Activated CD4-positive, alpha-beta T cell treated with anti-CD3 and anti-CD28 coated beads for 36 hours (primary cell): ENCODE measurements at places on chromosomes 1 and 21. TPM values are rescaled to one million over a fixed set of nuclear protein-coding genes. Genes with fewer than 3 reads are reported as not detected.

DNA sequence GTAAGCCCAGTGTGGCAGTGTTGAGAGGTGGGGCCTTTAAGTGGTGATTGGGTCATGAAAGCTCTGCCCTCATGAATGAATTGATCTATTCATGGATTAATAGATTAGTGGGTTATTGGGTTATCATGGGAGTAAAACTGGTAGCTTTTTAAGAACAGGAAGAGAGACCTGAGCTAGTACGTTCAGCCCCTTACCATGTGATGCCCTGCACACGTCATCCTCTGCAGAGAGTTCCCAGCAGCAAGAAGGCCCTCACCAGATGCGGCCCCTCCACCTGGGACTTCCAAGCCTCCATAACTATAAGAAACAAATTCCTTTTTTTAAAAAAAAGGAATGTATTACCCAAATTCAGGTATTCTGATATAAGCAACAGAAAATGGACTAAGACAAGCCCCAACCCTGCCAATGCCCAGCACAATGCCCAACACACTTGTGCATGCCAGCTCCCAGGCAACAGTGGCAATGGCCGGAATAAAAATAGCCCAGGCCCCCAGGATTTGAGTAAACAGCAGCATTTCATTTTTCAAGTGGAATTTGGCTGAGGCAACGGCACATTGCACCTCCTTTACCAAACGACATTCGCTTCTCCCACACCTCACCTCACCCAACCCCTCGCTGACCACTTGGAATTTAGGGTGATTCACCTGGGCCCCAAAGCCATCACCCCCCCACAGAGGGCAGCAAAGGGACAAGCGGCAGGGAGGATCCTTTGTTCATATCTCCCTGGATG lies 215.9 kb downstream of the TOMM20 start:
- no peak for DNase-seq

DNA sequence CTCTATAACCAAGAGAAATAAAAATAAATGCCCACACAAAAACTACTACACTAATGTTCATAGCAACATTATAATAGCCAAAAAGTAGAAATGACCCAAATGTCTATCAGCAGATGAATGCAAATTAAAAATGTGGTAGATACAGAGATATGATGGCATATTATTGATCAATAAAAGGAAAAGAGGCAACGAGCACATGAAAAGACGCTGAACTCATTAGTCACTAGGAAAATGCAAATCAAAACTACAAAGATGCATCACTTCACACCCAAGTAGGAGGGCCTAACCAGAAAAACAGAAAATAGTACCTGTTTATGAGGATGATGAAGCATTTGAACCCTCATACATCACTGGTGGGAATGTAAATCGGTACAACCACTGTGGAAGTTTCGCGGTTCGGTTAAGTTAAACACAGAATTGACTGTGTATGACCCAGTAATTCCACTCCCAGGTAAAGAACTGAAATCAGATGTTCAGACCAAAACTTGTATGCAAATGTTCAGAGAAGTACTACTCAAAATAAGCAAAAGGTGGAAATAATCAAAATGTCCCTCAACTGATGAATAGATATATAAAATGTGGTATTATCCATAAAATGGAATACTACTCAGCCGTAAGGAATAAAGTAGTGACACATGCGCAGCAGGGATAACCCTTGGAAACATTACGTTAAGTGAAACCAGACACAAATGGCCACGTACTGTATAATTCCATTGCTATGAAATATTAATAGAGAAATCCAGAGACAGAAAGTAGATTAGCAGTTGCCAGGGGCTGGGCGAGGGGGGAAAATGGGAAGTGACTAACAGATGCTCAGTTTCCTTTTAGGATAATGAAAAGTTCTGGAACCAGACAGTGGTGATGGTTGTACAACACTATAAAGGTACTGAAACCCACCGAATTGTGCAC lies 3.1 kb downstream of the USP48 start:
- DNase-seq = peak; percentile 83

GRCh38 chr1:147895123-147895522 lies 7.5 kb upstream of the GJA8 start:
- no peak for DNase-seq

GRCh38 chr1:159880430-159880829 lies 18.0 kb upstream of the VSIG8 start:
- DNase-seq = no peak

DNA sequence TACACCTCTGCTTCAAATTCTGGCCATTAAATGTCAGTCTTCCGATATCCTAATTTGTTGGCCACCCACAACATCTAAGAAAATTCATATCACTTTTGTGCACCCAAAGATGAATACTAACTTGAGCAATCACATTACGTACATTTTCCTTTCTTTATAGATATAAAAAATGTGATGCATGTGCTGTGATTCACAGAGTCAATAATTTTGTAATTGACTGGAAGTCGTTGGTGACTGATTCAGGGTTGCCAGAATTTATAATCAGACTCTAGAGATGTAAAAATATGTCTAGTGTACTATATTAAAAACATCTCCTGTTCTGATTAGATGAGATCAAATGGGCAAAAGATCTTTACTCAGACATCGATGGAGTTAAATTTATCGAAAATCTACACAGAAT lies 150.0 kb upstream of the KCTD3 start:
- no peak for DNase-seq

Gene NCAM2
- not detected for total RNA-seq

Gene CCDC185
- not detected for total RNA-seq
